ENCODE measurements at places on chromosomes 6 and 20. TPM values are rescaled to one million over a fixed set of nuclear protein-coding genes. Genes with fewer than 3 reads are reported as not detected.

Gene WFDC10B
- total RNA-seq = not detected

Gene KIF25
- not detected for total RNA-seq

Gene BIRC7
- total RNA-seq = 37.4 TPM

Gene AVP
- not detected for total RNA-seq

Gene SEMG1
- total RNA-seq = not detected

Gene SPINT4
- total RNA-seq = not detected

Gene TMEM244
- not detected for total RNA-seq

Gene LPA
- total RNA-seq = 0.90 TPM

Gene ENTPD6
- 62.2 TPM for total RNA-seq

Gene RNF39
- not detected for total RNA-seq

Gene ASIP
- total RNA-seq = 3.3 TPM

Gene SYTL3
- total RNA-seq = 4.1 TPM

Gene ARHGAP40
- not detected for total RNA-seq

Gene GTSF1L
- not detected for total RNA-seq
